ENCODE measurements at places on chromosomes 12 and 14.

- DNase-seq = no peak
Measured at GRCh38 chr12:92502417-92503028, 200.3 kb upstream of the PLEKHG7 start.

- DNase-seq = no peak
Measured at GRCh38 chr12:132216354-132216987, 72.2 kb downstream of the NOC4L start.

- DNase-seq = peak; percentile 18
Measured at GRCh38 chr12:19891936-19892591, 452.8 kb downstream of the AEBP2 start.

DNA sequence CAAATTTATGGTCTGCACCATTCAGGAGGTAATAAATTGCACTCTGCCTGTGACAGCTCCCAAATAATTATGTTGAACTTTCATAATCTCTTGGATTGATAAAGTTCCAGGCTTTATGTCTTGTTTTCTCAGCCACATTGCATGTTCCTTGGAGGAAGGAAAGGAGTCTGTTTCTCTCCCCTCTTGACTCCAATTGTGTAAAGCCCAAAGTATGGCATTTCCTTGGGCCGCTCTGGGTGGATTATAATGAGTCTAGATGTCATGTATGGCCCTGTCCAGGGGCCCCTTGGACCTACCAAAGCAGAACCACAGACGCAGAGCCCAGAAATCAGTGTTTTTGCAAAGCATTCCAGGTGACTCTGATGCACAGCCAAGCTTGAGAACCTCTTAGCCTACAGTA, 160.8 kb downstream of the KSR2 start:
- no peak for DNase-seq

DNA sequence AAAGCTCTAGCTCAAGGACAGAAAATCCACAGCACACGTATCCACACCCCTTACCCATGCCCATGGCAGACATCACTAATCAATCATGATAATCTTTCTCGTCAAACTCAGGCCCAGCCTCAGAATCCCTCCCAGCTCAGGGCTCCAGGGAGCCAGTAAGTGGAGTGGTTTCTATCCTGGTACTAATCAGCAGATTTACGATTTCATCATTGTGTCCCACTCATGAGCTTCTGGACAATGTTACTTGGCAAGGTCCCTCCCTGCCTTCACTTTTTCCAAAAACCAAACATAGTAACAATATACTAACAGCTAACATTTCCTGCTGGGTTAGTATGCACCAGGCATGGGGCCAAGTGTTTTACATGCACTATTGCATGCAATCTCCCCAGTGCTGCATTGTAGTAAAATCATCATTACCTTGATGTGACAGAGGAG, 45.8 kb upstream of the NCOR2 start:
- no peak for DNase-seq

- no peak for DNase-seq
Measured at GRCh38 chr12:84803661-84804060, 108.9 kb downstream of the SLC6A15 start.

- DNase-seq = no peak
Measured at GRCh38 chr12:48739618-48740269, 23.2 kb upstream of the CCNT1 start.

GRCh38 chr12:20395791-20396550, 27.6 kb downstream of the PDE3A start:
- no peak for DNase-seq

DNA sequence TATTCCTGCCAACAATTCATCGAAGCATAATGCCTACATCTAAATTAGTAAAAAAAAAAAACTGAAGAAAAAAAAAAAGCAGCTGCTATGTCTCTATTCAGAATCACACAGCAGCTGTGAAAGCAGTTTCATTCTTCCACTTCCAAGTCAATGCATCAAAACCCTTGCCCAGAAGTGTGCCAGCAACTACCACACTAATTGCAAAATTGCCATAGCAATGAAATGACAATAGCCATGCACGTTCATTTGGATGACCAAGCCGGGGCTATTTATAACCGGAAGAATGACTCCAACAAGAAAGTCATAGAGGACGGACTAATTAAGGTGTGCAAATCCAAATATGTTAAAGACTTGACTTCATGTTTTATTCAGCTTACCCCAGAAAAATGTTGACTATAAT, 42.5 kb downstream of the SLC2A13 start:
- no peak for DNase-seq

- DNase-seq = no peak
Measured at GRCh38 chr14:77610553-77610952, 5.9 kb downstream of the SPTLC2 start.

DNA sequence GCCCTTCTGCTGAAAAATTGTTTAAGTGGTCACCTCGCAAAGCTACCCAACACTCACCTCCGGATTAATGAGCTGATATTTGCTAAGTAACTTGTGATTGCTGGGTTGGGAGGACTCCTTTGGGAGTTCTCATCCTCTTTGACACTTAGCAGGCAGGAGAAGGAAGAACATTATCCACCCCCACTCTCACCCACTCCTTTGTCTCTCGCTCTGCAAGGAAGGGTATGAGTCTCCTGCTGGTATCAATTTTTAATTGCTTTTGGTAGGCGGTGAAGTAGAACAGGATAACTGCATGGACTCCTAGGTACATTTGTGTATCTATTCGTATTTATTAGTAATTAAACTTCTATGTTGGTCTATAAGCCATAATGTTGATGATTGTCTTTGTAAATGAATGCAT, 6.9 kb upstream of the ABHD12B start:
- DNase-seq = no peak

- DNase-seq = no peak
Measured at GRCh38 chr14:63275611-63276010, 43.1 kb downstream of the GPHB5 start.

DNA sequence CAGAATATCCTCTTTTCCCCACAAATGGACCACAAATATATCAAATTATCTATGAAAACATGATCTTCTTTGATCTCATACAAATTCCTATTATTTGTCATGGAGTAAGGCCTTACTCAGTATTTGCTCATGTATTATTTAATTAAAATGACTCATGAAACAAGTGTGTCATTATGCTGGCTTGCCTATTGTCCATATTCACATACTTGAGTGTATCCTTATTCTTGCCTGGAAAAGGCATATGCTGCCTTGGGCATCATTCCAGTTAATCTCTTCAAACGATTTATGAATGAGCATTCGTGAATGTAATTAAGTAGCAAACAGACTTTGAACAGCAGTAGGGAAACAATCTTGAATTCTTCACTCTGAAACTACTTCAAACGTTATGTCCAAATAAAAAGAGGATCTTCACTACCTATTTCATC, 22.6 kb upstream of the SNRPF start:
- peak; percentile 64 for DNase-seq

- DNase-seq = no peak
Measured at GRCh38 chr12:91404441-91404840, 221.8 kb upstream of the DCN start.

DNA sequence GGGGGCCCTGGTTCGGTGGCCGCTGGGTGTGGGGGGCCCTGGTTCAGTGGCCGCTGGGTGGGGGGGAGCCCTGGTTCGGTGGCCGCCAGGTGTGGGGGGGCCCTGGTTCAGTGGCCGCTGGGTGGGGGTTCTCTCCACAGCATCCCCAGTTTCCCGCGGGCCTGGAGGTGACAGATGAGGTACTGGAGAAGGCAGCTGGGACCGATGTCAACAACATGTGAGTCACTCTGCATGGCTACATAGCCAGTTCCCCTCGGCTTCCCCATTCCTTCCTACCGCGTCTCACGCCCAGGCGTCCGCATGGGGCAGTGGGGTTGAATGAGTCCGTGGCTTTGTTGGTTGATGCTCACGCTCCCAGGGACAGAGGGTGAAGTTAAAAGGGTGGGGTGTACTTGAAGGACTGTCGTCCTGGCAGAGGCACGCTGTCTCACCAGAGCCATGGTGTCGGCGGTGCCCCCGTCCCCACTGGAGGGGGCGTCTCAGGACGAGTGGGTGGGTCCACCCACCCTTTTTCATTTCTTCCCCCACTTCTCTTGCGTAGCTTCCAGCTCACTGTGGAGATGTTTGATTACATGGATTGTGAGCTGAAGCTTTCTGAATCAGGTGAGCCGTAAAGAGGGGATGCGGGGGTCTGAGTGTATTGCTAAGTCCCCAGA, 15.6 kb downstream of the HIP1R start:
- DNase-seq = peak; percentile 67

DNA sequence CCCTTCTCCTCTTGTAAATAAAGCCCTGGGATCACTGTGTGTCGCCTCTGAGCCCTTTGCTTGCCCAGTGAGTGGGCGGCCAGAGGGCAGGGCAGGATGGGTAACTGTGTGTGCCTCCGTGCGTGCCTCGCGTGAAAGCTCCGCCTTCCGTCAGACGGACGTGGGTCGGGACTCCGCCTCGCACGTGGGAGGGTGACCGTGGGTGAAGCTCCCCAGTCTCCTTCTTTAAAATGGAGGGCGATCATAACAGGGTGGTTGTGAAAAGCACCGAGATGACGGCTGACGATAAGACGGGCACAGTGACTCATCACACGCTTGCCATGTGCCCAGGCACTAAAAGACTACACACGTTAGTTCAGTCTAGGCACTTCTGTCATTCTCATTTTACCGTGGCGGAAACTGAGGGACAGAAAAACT, 9.2 kb downstream of the PHB2 start:
- DNase-seq = peak; percentile 55

- DNase-seq = no peak
Measured at GRCh38 chr14:72577521-72577920, 316.4 kb downstream of the DPF3 start.

DNA sequence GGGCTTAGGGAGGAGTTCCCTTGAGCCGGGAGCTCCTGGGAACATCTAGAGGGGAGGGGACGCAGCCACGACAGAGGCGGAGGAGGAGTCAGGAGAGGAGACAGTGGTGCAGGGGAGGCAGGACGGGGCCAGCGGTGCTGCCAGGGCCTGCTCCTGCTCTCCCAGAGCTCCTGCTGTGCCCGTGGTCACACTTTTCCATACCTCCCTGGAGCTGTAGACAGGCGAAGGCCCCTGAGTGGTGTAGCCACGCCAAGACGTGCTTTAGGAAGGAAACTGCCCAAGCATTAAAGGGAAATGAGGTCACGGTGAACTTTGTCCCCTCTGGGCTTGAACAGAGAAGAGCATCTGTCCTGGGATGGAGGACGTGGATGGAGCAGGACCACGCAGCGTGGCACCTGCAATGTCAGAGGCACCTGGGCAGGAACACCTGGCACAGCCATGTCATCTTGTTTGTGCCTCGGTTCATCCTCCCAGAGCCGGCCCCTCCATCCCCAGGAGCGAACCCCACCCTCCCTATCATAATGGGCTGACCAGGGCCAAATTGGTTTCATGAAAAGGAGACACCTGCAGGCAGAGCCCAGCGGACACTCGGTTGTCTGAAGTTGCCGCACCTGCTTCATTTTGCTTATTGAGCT, 239.5 kb upstream of the SFSWAP start:
- no peak for DNase-seq

DNA sequence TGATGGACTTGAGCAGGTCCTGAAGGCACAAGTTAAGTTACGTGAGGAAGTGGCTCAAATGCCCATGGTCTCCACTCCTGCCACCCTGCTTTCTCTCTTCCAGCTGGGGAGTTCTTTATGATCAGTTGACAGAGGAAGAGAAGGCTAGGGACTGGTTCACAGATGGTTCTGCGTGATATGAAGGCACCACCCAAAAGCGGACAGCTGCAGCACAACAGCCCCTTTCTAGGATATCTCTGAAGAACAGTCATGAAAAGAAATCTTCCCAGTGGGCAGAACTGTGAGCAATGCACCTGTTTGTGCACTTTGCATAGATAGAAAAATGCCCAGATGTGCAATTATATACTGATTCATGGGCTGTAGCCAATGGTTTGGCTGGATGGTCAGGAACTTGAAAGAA, 162.4 kb upstream of the FSCB start:
- DNase-seq = no peak

DNA sequence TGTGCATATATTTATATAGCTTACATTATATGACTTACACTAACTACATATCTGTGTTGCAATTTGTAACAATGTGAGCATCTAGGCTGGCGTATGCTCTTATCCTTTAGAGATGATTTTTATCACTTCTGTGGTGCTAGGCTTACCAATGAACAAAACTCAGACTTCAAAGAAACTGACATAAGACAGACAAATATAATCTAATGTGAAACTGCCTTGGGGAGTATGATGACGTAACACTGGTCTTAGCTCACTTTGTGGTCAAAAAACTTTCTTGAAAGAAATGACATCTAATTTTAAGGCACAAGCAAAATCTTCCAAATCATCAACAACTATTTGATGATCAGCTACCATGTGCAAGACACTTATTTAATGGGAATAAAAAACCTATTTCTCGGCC, 50.0 kb downstream of the SOX5 start:
- no peak for DNase-seq

DNA sequence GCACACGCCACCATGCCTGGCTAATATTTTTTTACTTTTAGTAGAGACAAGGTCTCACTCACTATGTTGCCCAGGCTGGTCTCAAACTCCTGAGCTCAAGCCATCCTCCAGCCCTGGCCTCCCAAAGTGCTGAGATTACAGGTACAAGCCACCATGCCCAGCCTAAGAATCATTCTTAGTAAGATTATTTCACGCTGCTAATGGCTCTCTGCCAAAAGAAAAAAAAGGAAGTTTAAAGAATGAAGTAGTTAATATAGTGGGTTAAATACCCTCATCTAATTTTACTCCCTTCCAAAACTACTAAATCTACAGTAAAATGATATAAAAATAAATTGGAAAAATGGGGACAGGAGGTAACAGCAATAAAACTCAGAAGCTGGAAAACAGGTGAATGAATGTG, 2.6 kb downstream of the ETFRF1 start:
- no peak for DNase-seq

GRCh38 chr14:21866479-21866878, 192.9 kb upstream of the OR4E1 start:
- no peak for DNase-seq

DNA sequence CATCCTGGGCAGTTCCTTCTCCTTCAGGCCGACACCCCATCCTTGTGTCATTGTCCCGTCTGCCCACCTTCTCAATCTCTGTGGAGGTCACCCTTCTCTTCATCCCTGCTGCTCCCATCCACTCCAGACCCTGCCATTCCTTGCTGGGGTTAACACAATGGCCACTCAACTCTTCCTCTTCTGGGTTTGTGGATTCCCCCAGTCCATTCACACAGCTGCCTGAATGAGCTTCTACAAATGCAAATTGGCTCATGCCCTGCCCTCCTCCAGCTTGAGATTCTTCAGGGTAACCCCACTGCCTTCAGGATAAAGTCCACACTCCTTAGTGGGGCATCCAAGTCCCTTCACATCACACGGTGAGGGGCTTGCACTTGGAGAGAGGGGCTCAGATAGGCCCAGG, 17.2 kb upstream of the PRMT8 start:
- DNase-seq = no peak
